ENCODE measurements at places on chromosomes 4 and X.

- DNase-seq: no peak
Observed at GRCh38 chrX:54891573-54891972, 29.1 kb upstream of the TRO start.

DNA sequence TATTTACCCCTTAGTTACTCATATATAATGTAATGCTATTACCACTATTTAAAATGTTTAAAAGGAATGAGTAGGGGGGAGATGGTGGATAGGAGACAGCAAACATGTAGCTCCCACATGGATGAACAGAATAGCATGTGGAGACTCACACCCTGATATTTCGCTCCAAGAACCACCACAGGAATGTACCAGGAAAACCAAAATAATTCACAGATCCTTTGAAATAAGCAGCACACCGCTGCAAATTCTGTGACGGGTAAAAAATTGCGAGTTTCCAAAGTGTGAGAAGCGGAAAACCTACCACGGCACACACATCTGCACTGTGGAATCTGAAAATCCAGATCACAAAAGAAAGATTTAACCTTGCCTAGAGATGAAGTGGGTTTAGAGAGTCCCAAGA, 428.2 kb downstream of the TLL1 start:
- DNase-seq: no peak

- no peak for DNase-seq
Observed at GRCh38 chr4:85603437-85604336, 128.7 kb downstream of the ARHGAP24 start.

- no peak for DNase-seq
Observed at GRCh38 chr4:79366422-79366821, 40.6 kb upstream of the NAA11 start.

DNA sequence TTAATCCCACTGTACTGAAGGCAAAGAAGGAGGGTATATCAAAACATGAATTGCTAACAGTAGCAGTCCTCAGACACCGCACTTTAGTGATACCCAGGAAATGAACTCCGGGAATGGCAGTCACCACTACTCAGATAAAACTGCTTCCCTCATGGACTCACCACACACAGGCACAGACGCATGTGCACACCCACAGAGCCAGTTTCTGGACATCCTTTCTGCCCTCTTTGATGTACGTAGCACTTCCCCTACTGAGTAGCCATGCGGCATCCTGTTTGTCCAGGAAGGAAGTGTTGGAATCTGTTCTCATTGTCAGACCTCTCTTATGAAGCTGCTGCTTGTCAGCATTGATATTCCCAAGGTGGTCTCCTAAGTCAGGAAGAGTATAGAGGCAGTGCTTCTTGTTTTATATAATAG, 95.7 kb downstream of the DCLK2 start:
- DNase-seq: no peak

DNA sequence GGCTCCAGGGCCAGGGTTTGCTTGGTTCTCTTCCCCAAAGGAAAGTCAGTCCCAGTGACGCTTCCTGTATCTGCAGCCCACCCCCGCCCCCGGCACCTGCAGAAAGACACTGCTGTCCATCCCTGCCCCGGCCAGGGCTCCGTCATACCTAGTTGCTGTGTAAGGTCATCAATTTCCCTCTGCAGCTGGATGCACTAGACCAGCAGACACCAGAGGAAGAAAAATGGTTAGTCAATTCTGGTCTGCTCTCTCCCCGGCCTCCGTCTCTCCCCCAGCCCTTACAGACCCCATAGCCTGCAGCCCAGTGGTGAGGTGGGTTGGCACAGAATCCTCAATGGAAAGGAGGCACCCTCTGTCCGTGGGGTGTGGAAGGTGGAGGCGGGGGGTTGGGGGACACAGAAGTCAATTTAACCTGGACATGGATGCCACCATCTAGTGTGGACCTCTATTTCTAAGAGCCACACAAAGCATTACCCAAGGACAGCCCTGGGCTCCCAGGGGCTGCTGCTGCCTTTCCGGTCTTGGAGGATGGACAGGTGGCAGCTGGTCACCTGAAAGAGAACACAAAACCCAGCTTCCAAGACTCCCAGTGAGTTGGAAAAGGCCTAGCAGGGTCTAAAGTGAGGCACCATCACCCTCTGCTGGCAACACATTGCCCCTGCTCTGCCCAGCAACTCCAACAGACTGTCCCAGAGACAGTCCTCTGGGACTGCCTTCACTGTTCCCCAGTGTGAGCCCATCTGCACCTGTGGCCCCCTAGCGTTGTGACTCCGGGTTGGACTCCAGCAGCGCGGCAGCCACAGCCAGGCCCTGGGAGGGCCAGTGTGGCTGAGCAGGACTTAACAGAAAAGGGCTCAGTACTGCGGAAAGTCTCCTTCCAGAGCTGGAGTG, 40.2 kb upstream of the NHSL2 start:
- no peak for DNase-seq

DNA sequence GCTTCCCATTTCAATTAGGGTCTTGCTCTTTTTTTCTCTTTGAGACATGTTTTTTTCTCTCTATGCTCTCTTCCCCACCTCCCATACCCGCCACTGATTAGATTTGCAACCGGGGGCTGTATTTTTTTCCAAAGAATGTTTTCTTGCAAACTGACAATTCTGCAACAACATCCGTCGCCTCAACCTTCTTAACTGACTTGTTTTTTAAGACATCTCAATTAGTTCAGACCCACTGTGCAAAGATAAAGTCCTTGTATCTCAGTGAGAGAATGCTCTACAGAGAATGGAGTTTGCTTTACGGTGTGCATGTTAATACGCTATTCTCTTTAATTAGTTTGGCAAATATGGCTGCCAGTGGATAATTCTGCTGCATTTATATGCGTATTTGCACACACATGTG, 126.3 kb downstream of the UNC5C start:
- no peak for DNase-seq

- DNase-seq: no peak
Observed at GRCh38 chrX:373641-374471, 12.9 kb downstream of the PPP2R3B start.

GRCh38 chrX:78710171-78710570, 37.3 kb upstream of the LPAR4 start:
- no peak for DNase-seq

DNA sequence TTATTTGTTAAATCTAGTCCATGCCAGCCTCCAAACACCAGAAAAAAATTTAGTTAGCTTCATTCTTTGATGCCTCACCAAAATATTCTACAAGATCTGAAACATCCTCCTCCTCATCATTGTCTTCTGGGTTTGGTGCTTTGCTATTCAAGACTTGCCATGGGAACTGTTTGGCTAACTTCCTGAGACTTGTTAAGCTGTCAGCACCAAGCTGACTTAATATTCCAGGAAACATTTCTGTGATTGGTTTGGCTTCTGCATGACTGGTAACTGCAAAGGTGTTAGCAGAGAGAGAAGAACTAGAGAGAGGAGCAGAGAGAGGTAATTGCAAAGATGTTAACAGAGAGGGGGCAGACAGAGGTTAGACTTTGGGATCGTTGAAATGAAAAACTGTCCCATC, 101.3 kb downstream of the PALLD start:
- no peak for DNase-seq

DNA sequence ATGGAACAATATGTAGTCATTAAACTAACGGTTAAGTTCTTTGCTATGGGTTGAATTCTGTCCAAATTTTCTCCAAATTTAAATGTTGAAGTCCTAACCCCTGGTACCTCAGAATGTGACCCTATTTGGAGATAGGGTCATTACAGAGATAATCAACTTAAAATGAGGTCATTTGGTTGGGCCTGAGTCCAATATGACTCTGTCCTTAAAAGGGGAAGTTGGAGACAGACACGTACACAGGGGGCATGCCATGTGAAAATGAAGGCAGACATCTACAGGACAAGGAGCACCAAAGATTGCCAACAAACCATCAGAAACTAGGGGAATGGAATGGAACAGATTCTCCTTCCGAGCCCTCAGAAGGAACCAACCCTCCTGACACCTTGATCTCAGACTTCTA, 492.0 kb upstream of the FTHL17 start:
- DNase-seq: no peak

GRCh38 chr4:118734491-118735205, 49.5 kb downstream of the METTL14 start:
- DNase-seq: no peak

GRCh38 chrX:128365492-128365891, 313.3 kb upstream of the ACTRT1 start:
- no peak for DNase-seq

GRCh38 chr4:170465429-170465828, 375.7 kb upstream of the AADAT start:
- DNase-seq: no peak

- no peak for DNase-seq
Observed at GRCh38 chrX:18291006-18291545, 63.4 kb downstream of the SCML2 start.

DNA sequence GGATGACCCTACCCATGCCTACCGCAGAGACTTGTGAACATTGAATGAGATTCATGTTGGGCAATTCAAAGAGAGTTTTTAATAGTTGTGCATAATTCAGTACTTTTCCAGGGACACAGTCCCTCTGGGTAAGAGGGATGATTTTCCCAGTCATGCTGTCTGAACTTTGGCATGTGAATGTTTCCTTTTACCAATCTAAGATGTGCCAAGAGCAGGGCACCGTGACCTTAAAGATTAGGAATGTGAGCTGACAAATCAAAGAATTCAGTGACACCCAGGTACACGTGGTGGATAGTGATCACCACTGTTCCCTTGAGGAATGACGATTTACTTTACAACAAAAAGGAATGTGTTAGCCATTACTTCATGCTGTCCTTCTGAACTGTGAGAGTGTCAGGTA, 515.6 kb downstream of the PPARGC1A start:
- DNase-seq: no peak

GRCh38 chr4:102616636-102617035, 115.5 kb downstream of the NFKB1 start:
- no peak for DNase-seq

GRCh38 chr4:147088146-147088545, 142.5 kb upstream of the TTC29 start:
- no peak for DNase-seq

DNA sequence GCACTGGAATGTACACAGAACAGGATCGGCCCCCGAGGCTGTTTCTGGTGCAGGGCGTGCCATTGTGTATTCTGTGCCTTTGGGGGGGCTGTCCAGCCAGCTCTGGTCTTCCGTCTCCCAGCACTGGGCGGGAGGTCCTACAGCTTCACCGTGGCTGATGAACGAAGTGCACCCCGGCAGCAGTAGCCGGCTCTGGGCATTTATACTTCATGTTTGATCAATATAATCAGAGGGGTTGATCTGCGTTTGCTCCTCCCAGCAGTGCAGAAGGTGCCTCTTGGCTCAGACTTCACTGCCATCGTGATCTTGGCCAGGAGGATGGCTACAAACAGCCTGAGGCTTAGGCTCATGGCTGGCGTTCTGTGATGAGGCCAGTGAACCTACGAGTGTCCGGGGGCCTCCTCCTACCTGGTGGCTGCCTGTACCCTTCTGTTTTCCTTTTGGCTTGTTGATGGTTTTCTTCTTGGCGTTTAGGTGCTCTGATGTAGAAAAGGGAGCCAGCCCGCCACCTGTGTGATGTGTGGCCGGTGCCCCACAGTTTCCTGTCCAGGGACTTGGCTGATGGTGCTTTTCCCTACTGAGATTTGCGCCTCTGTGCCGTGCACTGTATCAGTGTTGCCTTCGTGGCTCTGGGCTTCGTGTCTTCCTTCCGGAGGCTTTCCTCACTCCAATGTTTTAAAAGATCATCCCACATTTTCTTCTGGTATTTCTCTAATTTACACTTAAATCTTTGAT, 31.2 kb upstream of the HGFAC start:
- DNase-seq: no peak

GRCh38 chr4:89420507-89420906, 112.9 kb upstream of the GPRIN3 start:
- no peak for DNase-seq

DNA sequence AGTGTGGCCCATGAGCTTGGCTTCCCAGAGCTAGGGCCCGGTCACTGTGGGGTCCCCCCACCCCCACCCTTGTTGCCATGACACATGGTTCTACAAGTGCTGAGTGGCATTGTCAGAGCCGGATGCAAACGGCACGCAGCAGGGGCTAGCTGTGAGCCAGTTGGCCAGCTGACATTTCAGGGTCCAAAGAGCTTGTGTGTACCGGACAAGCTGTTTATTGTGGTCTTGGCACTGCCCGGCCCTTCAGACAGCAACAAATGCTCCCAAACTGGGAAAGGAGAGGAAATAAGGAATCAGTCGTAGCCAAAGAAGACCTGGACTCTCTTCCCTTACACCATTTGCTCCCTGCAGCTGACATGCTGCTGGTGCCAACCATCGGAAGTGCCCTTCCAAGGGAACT, 36.8 kb downstream of the TSC22D3 start:
- DNase-seq: no peak

DNA sequence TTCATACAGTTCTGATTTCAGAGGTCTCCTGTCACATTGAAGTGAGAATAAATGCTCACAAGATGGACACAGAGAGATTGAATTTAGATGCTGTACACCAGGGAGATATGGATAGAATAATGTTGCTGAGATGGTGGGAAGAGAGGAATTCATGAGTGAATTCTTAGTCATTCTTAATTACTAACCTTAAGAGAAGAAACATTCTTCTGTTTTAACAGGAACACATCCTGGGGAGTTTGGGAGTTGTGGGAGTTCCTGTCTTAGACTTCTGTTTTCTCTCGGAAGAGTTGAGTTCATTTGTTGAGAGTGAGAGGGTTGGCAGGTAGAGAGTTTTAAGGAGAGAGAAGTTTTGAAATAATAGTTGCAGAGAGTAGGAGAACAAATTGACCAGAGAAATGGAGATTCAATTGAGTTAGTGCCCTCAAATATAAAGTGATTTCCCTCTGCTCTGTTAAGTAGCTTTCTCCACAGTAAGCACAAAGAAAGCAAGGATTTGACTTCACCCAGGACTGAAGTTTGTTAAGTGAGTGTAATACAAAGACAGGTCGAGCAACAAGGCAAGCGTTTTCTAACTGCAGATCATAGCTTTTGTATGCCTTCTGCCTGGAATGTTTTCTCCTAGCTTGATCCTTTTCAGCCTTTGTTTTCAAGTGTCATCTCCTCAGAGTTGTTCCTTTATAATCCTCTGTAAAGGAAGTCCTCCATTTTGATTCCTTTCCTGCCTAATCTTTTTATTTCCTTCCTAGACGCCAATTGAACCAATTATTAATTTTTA, 205.9 kb downstream of the RAPGEF2 start:
- DNase-seq: no peak

GRCh38 chrX:18995221-18995620, 11.3 kb upstream of the PHKA2 start:
- DNase-seq: no peak

GRCh38 chrX:132940727-132941327, 17.6 kb downstream of the HS6ST2 start:
- DNase-seq: no peak

DNA sequence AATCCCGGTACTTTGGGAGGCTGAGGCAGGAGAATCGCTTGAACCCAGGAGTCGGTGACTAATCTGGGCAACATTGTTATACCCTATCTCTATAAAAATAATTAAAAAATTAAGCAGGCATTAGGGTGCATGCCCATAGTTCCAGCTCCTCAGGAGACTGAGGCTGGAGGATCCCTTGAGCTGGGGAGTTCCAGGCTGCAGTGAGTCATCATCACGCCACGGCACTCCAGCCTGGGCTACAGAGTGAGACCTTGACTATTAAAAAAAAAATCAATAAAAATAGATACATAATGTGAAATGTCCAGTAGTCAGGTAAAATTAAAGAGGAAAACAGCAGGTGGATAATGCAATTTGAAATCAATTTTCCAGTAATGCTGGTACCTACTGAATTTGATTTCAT, 14.6 kb downstream of the ADGRL3 start:
- DNase-seq: no peak

All from central memory CD8-positive, alpha-beta T cell (primary cell).